ENCODE measurements at places on chromosomes 1 and 21. TPM values are rescaled to one million over a fixed set of nuclear protein-coding genes. Genes with fewer than 3 reads are reported as not detected.

DNA sequence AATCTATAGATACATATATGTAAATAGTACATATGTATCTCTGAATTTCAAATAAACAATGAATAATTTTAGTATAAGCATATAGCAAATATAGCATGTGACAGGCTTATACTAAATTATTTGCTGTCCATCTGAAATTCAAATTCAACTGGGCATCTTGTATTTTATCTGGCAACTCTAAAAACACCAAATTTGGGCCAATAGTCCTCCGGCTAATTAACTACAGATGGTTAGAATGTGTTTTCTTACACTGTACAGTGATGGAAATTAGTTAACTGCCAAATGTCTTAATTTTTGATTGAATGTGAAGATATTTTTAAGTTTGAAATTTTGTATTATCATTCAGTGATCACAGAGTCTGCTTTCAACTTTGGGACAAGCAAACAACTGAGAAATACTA lies 30.7 kb downstream of the KCNJ15 start:
- no peak for DNase-seq

Gene TFF2
- total RNA-seq, result 17.0 TPM

GRCh38 chr1:69413129-69413528 lies 154.6 kb upstream of the LRRC7 start:
- no peak for DNase-seq

- DNase-seq, result no peak
Observed at GRCh38 chr1:40876891-40877290, 14.7 kb upstream of the CITED4 start.

Gene TEX38
- not detected for total RNA-seq

GRCh38 chr21:46229133-46229922 lies 754 bp upstream of the LSS start:
- DNase-seq, result no peak
